NCI-H82 (cell line): ENCODE measurements at places on chromosomes 2 and 18.
A peak's percentile ranks its signal among the peaks of the same experiment; 100 is the strongest.

DNA sequence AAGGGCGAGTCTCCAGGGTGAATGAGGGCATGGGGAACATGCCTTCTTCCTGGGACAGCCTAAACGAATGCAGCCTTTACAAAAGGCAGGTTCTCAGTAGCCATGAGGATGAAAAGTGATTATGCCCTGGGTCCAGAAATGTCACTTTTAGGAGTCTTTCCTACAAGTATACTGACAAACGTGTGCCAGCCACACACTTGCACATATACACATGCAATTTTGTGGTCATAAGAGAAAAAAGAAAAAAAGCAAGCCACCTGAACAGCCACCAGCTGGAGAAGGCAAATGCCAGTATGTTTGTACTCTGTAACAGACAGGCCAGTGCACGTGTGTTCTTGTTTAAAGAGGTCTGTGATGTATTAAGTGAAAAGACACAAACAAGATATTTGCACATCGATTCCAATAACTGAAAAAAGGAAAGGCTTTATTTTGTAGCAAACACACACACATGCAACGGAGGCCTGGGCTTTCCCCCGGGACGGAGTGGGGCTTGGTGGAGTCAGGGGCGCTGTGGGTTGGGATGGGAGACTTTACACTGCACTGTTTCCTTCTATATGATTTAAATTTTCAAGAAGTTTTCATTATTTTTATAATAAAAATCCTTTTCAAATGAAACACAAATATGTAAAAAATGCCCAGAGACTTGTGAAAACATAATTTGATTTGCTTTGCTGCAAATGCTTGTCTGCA lies 108.4 kb downstream of the FAM210A start:
- no peak for DNase-seq

DNA sequence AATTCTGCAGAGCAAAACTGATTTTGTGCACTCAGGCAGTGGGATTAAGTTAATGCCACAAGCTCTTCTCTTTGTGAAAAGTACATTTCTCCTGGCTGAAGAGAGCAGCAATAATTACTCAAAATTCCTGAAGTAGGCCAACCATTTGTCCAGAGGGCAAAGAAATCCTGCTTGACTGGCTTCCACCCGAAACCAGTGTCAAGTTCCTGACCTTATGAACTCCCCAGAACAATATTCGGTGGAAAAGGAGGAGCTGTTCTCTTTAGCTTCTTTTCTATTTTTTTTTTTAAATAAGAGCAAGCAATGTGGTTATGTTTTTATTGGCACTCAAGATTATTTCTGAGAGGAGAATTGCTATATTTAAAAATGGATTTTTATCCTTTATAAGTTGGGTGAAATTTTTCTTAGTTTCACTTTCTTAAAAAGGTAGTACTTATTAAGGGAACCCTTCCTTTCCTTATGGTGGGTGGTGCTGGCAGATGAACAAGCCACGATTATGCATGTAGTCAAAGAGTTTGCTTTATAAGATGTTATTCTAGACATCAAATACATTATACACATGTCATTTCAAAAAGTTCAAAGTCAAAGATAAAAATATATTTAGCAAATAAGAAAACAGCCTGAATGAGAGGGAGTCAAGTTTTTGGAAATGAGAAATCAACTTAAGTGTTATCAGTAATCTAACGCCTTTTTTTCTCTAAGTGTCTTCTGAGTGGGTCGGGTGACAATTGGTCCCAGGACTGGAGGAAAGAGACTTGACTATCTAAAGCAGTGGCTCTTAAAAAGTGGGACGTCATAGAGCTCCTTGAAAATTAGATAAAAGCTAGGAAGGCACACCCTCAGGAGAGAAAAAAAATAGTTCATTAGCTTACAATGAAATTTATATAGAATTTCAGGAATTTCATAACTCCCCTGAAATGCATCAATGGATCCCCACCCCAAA lies 194.5 kb downstream of the IKZF2 start:
- no peak for DNase-seq

- no peak for DNase-seq
Observed at GRCh38 chr2:98043101-98043500, 43.9 kb upstream of the VWA3B start.

- no peak for DNase-seq
Observed at GRCh38 chr2:98835831-98836385, 100.1 kb downstream of the CRACDL start.

- DNase-seq = no peak
Observed at GRCh38 chr2:43279317-43279840, 53.0 kb upstream of the ZFP36L2 start.

DNA sequence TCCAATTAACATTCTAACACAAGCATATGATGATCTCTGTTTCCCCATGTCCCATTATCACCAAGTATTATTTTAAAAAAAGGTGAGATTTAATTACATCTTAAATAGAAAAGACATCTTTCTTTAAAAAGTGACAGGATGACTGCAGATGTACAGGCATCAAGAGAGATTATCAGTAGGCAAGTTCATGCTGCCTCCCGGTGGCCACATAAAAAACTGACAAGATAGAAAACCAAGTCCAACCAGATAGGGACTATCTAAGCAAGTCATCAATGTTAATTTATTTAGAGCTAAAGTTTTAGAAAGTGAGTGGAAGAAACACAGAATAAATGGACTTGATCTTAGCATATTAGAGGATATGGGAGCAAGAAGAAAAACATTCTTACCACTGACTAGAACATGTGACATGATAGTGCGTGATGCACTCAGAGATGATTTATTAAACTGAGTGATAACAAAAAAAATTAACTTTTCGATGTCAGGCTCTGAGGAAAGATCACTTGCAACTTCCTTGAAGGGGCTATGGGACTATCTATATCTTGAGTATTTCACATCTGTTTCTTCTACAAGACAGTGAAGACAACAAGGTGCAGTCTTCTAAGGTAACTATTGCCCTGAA lies 5.4 kb upstream of the TDRD15 start:
- peak; percentile 76 for DNase-seq

- no peak for DNase-seq
Observed at GRCh38 chr2:176931588-176932563, 280.7 kb upstream of the HNRNPA3 start.

DNA sequence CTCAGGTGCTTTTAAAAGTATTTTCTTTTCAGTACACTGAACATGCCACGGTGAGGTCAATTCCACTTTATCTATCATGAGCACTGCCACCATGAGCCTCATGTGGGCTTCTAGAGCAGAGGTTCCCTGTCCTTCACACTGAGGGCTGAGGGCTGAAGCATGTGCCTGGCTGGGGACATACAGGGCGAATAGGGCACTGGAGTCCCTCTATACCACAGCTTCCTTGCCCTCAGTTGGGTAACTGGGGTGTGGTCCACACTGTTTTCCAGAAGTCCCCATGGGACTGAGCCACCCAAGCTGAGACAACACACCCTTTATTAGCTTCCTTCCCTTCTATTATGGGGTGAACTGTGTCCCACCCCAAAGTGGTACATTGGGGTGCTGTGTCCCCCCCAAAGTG lies 172.2 kb upstream of the ID2 start:
- no peak for DNase-seq

GRCh38 chr2:125167820-125168219 lies 1142.7 kb downstream of the CNTNAP5 start:
- DNase-seq = no peak

DNA sequence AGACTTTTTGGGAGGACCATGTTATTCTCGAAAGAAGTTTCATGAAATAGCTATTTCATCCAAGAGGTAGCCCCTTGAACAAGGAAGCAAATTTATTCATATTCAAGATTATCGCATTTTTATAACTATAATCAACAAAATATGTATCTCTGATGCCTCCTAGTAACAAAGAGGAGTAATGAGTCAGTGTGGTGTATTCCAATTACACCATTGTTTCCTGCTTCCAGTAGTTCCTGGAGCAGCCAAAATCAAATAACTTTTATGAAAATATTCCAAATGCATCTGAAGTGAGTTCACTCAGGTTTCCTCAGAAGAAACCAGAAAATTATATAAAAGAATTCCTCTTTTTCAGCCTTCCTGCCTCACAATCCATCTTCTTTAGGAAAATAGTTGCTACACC lies 43.0 kb downstream of the ANKRD36B start:
- DNase-seq = no peak

DNA sequence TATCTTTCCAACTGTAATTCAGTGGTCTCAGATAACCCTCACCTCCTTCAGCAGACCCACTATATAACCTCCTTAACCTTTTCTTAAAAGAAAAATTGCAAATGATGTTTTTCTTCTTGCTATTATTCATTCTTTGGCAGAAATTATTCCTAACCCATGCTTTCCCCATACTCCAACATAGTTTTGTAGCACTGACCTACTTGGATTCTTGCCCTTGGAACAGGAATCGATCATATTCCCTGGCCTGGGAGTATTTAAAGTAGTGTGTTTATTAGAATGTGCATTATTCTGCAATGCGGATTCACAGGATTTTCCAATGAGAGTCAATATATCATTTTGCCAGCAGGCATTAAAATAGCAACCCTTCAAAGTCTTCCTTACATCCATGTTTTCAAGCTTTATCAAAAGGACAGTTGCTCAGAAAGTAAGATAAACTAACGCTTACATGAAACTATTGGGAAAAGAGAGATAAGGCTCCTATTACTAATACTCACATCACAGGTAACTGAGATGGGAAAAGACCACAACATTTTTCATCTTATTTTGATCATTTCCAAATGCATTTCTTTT lies 37.4 kb downstream of the CHN1 start:
- DNase-seq = no peak

DNA sequence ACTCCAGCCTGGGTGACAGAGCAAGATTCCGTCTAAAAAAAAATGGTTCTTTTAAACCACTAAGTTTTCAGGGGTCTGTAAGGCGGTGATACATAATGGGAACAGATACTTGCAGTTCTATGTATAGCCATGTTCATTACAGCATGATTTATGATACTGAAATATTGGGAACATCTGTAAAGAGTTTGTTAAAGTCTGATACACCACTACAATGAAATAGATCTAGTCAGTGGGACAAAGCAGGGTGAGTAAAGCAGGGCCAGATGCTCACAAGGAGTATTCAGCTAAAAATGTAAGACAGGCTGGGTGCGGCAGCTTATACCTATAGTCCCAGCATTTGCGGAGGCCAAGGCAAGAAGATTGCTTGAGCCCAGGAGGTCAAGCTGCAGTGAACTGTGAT lies 6.2 kb upstream of the ING5 start:
- no peak for DNase-seq

- peak; percentile 44 for DNase-seq
Observed at GRCh38 chr2:198127627-198128026, 323.2 kb downstream of the PLCL1 start.

DNA sequence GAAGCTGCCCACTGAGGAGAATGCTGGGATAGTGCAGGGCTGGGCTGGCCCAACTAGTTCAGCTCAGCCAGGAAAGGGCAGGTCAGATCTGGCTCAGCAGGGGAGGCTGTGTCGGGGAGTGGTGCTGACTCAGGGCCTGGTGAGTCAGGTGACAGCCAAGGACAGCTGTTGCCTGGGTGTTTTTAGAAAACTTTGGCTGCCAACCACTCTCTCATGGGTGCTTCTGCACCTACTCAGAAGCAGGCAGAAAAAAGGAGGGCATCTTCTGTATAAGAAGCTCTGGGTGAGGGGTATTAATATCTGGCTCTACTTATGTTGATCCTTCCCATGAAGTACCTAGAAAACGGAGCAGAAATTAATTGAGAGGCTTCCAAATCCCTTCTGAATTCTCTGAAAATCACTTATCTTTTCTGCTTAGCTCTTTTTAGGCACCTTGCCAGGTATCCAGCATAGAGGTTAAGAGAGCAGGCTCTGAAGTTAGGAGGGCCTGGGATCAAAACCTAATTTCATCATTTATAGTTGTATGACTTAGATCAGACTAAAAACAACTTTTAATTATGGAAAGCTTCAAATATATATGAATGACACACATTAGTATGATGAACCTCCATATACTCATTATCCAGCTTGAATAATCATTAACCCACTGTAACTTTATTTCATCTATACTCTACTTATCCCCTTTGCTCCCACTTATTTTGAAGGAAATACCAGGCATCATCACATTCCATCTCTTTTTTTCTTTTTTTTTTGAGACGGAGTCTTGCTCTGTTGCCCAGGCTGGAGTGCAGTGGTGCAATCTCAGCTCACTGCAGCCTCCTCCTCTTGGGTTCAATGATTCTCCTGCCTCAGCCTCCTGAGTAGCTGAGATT lies 15.5 kb upstream of the RAB10 start:
- DNase-seq = peak; percentile 39

DNA sequence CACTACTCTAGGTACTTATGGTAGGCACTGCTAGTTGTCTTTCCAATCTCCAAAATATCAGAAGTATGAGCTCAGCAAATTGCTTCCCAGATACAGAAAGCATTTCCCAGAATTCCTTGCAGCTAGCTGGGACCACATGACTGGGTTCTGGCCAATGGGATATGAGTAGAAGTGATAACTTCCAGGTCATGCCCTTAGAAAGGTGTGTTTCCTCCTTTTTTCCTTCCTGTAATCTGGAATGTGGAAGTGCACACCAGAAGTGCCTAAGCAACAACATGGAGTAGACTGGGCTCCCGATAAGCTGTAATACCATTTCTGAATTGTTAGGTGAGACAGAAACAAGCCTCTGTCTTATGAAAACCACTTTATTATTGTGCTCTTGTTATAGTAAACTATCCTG lies 279.8 kb downstream of the ZNF385B start:
- peak; percentile 9 for DNase-seq

DNA sequence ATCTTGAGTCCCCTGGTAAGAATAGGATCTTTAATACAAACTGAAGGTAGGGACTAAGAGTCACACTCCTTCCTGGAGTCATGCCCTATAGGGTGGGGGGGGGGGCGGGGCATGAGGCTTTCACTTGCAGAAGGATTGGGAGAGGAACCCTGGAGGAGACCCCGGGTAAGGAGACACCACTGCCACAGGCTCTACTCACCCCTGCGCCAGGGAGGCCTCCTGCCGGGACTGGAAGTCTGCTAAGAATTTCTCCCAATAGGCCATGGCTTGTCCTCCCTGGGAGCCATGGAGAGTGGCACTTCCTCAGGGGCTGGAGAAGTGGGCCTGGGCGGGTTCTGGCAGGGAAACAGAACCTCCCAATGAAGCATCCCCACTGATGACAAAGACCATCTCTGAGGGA lies 645.3 kb upstream of the RAB6C start:
- DNase-seq = no peak

DNA sequence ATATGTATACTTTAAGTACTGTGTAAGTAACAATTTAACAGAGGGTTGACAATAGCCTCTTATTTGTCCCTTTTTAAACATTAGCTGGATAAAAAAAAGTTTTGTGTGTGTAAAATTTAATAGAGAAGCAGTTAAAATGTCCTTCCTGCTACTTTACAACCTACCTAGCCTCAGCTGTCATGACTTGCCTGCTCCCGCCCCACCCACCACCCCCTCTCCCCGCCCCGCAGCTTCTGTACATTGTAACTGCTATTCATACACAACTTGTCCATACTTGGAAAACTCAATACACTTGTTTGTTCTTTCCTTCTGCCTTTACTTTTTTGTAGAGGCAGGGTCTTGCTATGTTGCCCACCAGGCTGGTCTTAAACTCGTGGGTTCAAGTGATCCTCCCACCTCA lies 19.5 kb downstream of the RELCH start:
- DNase-seq = no peak
